ENCODE measurements at places on chromosomes 7 and 10.

GRCh38 chr10:96138102-96138501 lies 8.0 kb downstream of the ZNF518A start:
- DNase-seq: no peak

DNA sequence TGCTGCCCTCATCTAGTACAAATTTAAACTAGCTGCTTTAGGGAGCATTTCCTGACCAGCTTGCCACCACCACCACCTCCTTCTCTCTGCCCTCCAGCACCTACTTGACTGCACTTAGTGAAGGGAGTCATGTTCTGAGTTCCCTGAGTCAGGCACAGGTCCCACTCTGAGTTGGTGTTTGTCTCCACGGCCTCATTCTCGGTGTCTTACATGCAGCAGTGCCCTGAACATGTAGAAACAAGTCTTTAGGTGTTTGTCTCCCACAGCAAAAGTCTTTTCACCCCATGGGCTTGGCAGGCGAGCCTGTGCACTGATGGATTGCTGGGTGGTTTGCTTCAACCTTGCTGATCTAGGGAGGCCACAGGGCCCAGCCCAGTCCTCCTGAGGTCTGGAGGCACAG lies 16.9 kb downstream of the TSPAN14 start:
- no peak for DNase-seq

- DNase-seq: no peak
Measured at GRCh38 chr10:99938563-99938962, 71.2 kb downstream of the DNMBP start.

DNA sequence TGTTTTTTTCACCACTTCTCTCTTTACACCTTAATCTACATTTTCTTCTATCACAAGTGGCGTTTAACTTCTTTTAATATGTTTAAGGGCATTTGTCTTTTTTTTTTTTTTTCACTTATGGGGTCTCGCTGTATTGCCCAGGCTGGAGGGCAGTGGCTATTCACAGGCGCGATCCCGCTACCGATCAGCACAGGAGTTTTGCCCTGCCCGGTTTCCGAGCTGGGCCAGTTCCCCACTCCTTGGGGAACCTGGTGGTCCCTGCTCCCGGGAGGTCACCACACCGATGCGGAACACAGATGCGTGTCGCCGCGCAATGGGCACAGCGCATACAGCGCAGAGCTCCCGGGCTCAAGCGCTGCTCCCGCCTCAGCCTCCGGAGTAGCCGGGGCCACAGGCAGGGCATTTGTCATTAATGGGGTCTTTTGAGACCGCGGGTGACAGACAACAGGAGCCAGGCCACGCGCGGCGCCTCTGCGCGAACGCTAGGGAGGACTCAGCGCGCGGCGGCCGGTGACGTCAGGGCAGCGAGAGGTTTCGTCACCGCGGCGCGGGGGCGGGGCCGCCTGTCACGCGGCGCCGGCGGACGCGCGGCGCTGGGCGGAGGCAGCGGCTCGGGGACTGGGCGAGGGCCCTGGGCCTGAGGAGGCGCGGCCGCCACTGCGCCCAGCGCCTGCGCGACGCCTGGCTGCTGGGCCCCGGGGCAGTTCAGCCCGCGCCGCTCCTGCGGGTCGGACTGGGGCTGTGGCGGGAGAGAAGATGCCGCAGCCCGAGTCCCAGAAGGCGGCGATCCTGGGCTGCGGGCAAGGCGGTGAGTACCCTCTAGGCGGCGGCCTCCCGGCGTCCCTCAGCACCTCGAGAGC lies at the start of gene GALNT11:
Gene GALNT11, plus strand, starts transcription at position 598 of the 860 bp plus-strand sequence. CDS start 68,554 bp downstream, outside the sequence.
- peak; percentile 80 for DNase-seq

- no peak for DNase-seq
Measured at GRCh38 chr7:51451751-51452476, 135.3 kb upstream of the COBL start.

GRCh38 chr7:156156734-156157408 lies 344.6 kb upstream of the SHH start:
- no peak for DNase-seq

All from stimulated activated CD4-positive, alpha-beta T cell treated with anti-CD3 and anti-CD28 coated beads, Interleukin-2, amount 100 ng/mL, for 4 hours (primary cell).